T-helper 17 cell (primary cell): ENCODE measurements at places on chromosomes 3 and 15.

DNA sequence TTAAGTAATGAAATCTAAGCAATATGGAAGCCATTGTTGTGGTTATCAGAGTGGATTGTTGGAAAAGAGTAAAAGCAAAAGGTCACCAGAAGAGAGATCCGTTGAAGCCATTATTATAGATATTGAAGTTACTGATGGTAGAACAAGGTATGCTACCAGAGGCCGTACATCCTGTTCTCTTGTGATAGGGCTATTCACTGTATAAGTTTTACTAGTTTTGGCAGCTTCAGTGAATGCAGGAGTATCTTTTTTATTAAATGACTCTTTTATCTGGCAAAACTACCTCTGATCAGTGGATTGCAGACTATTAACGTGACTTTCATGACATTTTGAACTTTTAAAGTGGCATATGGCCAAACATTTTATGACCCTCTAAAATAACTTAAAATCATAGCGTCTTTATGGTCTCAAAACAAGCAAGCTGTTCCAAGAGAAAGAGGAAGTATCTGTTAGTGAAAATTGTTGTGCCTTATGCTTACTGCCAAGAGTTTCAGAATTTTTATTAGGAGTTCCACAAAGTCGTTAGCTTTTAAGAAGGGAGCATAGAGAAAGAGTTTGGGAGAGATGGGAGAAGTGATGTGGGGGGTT is 102.9 kb downstream of the LRRC49 start:
- DNase-seq, result no peak

DNA sequence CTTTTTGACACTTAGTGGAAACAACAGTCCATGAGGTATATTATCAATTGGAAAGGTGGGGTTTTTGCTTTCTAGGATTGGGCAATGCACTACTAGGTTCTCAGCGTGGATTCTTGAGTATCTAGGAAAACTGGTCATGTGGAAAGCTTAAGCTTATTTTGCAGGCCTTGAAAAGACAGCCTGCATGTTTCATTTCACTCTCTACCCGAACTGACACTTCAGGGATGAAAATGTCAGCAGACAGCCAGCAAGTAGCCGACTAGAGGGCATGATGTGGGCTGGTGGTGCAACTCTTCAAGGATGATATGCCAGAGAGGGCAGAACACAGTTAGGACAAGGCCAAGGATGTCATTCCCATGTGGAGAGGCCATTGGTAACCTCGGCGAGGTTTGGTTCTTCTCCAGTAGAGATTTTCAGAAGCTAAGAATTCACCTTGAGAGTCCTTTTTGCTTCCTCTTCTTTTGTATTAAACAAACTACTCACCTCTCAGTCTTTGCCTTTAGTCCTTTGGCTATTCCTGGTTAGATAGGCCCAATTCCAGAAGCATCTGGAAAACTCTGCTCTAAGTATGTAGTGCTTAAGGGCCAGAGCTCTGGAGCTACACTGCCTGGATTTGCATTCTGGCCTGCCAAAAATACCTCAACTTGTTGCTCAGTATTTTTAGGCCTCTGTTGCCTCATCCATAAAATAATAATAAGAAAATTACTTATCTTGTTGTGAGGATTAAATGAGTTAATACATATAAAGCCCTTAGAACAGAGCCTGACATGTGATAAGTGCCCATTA is 17.9 kb downstream of the LPP start:
- DNase-seq, result no peak

DNA sequence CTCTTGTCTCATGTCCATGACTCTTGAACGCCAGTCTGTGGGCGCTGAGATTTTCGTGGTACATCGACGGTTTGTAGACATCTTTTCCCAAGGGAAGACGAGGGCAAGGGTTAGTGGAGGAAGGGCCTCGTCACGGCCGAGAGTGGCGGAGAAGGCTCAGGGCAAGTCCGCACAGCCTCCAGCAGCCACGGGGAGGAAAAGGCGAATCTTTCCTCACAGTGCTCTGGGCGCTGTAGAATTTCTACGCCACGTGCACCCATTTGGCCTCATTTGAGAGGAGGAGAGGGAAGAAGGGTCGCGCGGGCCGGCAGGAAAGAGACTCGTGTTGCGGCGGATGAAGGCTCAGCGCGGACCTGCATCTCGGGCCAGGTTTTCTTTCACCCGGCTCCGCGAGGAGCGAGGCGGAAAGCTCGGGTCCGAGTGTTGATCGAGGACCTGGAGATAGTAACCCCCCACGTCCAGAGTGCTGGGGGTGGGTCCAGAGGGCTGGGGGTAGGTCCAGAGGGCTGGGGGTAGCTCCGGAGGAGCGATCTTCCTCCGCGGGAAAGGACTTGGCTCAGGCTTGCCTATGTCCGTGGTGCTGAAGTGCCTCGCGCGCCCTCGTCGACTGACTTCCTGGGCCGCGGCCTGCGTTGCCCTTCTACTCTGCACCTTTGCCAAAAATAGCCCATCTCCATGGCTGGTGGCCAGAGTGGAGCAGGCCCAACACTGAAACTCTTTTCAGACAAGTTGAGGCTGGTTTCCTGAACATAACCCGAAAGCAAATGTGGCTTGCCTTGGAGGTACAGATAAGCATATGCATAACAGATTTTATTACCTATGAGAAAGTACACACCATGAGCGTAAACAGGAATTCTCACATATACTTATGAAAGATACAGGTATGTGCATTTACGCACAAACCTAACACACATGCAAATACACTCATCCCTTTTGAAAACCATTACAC is 1.1 kb downstream of the SLC35G2 start:
- DNase-seq, result no peak

DNA sequence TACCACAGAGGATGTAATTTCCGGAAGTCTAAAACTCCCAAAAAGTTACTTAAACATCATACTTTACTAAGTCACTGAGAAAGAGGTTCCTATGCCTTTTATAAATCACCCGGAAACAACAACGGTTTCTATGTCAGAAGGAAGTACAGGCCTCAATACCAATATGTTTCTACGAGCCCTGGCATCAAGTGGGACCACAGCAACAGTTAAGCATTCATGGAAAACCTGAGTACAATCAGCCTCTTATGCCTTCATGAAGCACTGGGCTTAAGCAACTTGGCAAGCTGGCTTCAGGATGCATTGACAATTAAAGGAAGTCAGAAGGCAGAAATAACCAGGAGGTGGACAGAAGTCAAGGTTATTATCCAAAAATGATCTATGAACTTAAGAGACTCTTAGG is 19.1 kb upstream of the B3GNT5 start:
- DNase-seq, result no peak

GRCh38 chr15:63950911-63951481 is 95.3 kb downstream of the DAPK2 start:
- DNase-seq, result no peak

GRCh38 chr15:101652786-101653430 is 727 bp upstream of the TM2D3 start:
- DNase-seq, result no peak

DNA sequence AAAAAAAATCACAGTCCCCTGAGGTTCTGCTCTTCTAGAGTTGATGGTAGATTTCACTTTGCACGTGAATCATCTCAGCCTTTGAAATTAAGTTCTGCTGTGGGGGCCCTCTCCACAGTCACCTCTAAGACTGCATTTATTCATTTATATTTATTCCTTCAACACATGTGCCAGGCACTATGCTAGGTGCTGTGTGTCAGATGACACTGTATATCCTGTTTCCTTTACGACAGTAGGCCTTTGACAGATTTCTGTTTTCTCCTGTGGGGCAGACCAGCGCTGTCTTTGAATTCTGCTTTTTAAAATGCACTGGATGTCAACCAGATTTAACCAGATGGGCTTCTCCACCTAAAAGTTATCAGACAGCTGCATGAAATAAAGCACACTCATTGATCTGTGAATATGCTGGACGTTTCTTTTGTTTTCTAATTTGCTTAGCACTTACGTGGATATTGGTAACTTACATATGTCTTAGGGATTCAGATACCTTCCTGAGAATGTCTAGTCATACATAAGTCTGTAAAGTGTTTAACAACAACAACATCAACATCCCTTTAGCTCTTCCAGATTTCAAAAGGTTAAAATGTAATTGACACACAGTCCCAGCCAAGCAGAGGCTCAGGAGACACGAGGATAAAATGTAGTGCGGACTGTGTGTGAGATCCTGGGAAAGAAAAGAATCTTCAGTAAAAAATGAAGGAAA is 525.5 kb upstream of the MCTP2 start:
- DNase-seq, result no peak

GRCh38 chr15:52093539-52094510 is 18.8 kb downstream of the BCL2L10 start:
- DNase-seq, result no peak

DNA sequence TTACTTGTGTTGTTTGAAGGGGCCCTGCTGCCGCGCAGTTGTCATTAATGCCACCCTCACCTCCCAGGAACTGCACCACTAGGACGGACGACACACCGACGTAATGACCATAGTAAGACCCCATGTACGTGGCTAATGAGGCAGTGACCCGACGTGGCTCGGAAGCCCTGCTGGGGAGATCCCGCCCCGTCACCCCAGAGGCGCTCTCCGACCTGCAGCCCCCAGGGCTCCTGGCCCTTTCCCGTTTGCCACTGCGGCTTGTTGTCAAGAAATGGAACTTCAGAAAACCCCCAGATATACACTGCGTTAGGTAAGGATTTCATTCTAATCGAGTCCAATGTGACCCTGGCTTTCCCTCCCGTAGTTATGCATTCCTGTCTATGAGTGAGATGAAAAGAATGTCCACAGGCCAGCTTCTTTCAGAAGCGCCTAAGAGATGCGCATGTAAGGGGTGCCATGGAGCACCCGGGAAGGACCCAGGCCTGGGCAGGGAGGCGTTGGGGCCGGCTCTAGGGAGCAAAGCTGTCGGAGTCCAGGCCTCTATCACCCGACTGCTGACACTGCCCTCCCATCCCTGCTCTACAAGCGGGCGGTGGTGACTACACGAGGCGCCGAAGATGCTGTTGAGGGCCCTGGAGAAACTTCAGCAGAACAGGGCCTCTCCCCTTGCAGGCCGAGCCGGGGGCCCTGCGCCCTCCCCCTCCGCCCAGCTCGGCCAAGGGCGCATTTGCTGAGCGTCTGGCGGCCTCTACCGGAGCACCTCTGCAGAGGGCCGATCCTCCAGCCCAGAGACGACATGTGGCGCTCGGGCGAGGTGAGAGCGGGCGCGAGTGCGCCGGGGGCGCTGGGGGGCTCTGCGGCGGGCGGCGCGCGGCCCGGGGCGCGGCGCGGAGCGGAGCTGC is at the start of gene GABRA5:
Gene GABRA5 (plus strand): TSS at position 765 of the 902 bp plus-strand sequence. CDS start 2,187 bp downstream, outside the sequence.
- no peak for DNase-seq

DNA sequence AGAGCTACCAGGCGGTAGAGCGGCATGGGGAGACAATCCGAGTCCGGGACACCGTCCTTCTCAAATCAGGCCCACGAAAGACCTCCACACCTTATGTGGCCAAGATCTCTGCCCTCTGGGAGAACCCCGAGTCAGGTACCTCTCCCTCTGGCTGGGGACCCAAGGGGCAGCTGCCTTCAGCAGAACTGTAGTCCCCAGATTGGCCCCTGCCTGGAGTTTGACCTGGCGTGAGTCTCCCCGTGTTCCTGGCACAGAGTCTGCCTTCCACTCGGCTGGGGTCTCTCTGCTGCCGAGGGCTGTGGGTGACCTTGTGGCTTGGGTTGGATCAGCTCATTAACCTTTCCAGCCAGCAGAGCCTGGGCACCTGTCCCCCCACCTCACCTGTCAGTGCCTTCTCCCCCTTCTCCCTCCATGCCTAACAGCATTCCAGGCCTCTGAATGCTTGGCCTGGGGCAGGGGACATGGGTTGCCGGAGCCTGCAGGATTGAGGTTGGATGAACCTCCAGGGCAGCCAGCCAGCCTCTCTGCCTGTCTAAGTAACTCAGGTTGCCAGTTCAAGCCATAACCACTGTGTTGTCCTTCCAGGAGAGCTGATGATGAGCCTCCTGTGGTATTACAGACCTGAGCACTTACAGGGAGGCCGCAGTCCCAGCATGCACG is 6.8 kb upstream of the CHST14 start:
- no peak for DNase-seq

DNA sequence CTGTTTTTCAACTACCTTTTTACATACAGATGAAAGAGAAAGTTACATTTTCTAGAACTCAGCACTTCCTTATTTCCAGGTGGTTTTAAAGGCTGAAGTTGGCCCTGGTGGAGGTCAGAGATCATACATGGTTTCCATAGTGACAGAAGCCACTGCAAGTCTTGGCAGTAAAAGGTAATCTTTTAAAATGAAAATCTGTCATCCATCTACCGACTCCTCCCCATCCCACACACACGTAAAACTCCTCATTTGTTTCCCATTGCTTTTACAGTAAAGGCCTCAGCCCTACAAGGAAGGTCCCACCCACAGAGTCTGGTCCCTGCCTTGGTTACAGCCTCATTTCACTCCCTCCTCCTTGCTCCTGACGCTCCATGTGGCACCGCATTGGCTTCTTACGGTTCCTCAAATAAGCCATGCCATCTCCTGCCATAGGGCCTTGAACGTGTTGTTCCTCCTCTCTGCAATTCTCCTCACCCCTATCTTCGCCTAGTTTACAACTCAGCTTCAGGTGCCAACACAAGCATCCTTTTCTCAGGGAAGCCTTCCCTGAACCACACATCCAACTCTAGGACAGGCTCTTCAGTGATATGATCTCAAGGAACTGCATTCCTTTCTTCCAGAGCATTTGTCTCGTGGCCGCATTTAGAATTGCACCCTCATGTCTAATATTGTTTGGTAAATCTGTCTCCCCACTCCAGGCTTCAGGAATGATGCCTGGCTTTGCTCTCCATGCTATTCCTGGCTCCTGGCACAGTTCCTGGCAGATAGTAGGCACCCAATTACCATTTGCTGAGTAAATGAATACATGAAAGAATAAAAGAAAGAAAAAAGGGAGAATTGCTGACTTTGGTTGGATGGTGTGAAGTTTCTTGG is 2.6 kb downstream of the CYP19A1 start:
- no peak for DNase-seq

DNA sequence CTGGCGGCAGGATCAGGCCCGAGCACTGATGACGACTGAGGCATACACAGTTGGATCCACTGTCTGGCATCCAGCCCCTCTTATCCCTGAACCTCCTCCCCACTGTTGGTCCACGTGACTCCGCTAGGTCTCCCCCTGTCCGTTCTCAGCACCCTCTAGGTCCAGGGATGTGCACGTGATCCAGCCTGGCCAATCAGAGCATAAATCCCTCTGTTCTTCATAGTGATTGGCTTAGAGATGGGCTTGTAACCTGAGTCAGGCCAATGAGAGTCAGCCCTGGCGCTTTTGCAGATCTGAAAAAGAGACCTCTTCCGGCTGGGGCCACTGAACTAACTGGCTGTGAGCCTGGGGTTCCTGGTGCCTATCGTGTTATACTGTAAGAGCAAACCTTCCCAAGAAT is 20.5 kb upstream of the IQSEC1 start:
- no peak for DNase-seq

DNA sequence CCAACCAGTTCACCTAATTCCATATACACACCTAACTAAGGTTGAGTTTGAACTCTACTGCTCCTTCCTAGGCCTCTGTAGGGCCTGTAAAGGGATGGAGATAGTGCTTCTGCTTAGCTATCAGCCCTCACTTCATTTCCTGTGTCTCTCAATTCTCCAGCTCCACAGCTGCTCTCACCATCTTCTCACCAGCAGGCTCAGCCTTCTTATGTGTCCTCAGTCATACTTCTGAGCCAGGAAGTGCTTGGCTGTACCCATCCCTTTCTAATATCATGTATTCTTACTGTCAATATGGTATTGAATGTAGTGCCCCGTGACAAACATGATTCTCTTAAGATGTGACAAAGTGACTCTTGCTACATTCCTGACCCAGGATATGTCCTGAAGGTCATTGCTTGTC is 116.9 kb downstream of the SLC9A9 start:
- DNase-seq, result no peak

GRCh38 chr3:139940622-139941021 is 5.6 kb downstream of the CLSTN2 start:
- DNase-seq, result no peak

GRCh38 chr3:11212299-11212608 is 58.0 kb downstream of the HRH1 start:
- no peak for DNase-seq
